ENCODE measurements at places on chromosomes 7 and 10.

DNA sequence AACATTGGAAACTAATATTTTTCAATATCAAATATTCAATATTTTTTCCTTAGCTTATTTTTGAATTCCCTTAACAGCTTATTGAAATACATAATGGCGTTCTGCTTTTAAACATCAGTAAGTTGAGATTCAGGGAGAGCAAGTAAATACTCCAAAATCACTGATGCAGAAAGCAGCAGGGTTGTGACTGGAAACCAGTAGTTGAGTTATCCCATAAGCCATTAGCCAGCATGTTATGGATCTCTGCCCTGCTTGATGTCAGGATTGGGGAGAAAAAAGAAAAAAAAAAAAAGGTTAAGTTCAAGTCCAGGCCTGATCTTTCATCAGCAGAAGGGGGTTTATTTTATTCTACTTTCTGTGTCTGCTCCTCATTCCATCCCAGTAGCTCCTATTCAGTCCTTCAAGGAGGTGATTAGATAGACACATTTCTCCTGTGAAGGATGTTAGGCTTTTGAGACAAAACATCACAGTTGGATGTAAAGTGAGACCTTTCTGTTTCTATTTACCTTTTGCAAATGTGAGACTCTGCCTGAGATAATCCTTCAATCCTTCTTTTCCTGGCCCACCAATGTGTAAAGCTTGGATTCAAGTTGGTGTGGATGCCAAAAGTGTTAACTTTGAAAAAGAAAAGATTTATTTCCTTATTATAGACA, 110.9 kb upstream of the HDAC9 start:
- no peak for DNase-seq

DNA sequence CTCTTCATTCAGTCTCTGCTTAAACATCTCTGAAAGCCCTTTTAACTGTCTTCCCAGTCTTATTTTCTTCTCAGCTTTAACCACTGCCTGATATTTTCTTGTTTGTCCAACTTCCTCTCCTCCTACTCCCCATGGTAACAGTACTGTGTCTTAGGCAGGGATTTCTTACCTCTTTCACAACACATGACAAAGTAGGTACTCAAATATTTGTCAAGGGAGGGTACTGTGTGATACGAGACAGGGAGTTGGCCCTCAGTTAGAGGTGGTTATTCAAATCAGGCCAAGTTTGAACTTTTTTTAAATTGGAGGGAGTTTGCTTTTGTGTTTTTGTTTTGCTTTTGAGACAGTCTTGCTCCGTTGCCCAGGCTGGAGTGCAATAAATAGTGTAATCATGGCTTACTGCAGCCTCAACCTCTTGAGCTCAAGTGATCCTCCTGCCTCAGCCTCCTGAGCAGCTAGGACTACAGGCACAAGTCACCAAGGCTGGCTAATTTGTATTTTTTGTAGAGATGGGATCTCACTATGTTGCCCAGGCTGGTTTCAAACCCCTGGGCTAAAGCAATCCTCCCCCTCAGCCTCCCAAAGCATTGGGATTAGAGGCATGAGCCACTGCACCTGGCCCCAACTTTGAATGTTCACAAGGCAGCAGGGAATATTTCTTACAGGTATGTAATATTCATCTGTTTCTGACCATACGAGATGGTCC, 2.5 kb upstream of the KPNA7 start:
- no peak for DNase-seq

DNA sequence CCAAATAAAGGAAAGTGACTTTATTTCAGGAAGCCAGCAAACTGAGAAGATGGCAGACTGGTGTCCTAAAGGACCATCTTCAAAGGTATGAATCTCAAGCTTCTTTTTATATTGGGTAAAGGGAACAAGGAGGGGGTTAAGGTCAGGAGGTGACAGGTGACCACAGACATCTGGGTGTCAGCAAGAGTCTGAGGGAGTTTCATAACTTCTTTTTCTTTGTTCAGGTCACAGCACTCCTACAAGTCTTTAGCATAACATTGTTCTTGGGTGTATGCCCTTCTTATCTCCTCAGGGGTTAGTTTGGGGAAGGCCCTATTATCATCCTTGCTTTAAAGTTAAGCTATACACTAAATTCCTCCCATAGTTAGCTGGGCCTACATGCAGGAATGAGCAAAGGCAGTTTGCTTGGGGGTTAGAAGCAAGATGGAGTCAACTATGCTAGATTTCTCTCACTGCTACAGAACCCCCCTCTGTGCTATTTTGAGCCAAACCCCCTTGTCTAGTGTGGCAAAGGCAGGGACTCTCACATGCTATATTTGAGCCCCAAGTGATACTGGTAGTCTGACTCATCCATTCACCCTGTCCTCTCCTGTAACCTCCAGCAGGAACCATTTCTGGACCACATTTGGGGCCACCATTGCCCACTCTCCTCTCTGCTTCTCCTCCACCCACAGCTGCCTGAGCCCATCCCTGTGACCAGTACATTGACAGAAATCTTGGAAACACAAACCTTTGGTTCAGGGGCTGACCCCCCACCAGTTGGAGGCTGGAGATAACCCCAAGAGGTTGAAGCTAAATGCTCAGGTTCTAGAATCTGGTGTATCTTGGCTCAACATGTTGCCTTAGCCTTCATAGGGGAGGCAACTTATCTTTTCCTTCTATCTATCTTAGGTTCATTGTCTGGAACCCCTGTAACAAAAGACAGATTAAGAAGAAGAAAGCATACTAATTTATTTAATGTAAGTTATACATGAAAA, 55.5 kb upstream of the LRGUK start:
- DNase-seq = no peak

DNA sequence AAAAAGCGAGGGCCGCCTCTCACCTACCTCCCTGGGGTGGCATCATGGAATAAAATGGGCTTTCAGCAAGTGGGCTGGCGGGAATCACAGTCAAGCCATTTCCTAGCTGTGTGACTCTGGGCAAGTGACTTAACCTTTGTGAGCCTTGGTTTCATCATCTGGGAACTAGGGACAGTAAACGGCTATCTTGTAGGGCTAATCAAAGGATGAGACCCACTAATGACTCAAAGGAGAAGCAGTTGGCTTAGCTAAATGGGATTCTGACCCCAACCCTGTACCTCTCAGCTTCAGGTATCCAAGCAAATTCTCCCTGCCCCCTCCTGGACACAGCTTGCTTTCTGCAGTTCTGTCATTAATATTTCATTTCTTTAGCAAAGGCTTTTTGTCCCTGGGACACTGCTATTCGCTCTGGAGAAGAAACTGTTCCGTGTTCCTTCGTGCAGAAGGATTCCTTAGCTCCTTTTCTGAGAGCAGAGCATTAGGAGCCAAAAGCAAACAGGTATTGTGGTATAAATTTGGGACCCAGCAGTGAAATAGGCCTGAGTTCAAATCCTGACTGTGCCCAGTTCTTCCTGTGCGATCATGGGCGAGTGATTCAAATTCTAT, 25.9 kb downstream of the TRIM8 start:
- DNase-seq = no peak

DNA sequence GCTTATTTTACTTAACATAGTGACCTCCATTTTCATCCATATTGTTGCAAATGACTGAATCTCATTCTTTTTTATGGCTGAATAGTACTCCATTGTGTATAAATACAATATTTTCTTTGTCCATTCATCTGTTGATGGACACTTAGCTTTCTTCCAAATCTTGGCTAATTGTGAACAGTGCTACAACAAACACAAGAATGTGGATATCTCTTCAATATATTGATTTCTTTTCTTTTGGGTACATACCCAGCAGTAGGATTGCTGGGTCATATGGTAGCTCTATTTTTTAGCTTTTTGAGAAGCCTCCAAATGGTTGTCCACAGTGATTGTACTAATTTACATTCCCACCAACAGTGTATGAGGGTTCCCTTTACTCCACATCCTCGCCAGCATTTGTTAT, 58.0 kb downstream of the CREB5 start:
- no peak for DNase-seq
